ENCODE measurements at places on chromosomes 11 and 22.

DNA sequence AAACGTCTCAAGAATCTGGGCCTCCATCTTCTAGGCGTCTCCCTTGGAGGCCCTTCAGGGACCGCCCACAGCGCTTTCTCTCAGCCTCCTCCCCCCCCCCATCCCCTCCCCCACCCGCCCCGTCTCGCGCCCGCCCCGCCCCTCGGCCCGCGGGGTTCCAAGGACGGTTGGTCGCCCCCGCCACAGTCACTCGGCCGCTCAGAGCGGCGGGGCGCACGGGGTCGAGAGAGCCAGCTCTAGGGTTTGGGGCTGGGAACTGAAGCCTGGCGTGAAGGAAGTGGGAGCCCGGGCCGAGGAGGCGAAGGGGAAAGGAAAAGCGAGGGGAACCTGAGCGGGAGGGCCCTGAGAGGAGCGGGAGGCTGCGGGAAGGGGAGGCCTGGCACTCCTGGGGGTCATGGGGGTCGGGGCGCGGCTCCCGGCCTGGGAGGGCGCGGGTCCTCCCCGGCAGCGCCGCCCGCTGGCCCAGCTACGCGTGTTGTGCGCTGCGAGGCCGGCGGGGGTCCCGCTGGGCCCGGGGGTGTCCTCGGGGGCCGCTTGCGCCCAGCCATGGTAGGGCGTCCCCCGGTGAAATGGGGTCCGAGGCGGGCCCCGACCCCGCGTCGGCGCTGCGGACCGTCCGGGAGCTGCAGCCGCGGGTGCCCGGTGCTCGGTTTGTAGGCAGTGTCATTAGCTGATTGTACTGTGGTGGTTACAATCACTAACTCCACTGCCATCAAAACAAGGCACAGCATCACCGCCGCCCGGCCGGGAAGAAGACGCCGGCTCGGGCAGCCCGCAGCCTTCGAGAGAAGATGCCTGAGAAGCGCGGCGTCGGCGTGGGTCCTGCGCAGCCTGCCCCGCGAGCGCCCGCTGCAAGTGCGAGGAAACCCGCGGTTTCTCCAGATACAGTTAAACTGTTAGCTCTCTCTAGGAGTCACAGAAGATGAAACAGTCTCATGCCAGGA, at the start of gene BTG4:
BTG4 (minus strand) TSS at position 91 of the 944 bp plus-strand sequence. CDS start 13,610 bp downstream, outside the sequence.
- no peak for DNase-seq

DNA sequence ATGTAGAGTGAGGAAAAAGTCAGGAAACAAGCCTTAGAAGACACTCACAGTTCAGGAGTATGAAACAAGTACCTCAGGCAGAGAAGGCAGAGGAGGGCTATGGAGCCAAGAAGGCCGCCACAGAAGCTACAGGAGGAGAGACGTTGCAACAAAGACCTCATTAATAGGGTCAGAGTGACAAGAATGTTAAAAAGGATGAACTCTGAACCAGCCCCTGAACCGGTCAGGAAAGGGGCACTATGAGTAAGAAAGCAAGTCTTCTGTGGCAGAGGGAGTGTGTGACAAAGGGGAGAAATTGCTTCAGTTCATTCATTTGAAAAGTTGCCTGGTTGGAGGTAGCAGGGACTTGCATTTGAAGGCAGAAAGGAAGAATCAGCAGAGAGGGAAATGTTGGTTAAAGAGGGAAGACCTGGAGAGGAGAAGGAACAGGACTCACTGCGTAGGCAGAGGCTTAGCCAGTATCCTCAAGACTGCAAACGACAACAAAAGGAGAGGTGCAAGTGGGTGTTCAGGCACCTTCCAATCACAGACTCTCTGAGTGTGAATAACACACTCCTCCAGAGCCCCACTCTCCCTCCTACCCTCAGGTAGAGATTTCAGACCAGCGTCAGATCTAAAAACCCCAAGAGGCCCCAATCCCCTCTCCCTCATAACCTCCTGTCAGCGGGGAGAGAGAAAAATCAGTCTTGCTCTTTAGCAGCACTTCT, 15.4 kb downstream of the TAGLN start:
- no peak for DNase-seq

DNA sequence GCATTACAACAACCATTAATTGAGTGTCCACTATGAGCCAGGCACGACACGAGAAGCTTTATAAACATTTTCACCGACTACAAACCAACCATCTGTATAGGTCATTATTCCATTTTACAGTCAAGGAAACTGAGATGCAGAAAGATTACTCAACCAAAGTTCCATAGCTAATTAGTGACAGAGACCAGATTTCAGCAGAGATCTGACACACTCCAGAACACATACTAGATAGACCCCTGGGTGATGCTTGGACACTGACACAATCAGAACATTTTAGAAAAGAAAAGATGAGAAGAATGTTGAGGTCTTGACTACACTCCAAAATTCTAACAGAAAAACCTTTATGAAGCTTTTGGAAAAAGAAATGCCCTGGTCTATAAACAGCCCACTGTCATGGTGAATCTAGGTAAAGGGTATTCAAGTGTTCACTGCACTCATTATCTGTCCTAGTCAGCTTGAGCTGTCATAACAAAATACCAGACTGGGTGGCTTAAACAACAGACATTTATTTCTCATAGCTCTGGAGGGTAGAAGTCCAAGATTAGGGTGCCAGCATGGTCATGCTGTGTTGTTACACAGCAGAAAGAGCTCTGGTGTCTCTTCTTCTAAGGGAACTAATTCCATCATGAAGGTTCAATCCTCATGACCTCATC, 89.0 kb downstream of the RELT start:
- DNase-seq: no peak

GRCh38 chr11:92332986-92333385, 108.4 kb downstream of the FAT3 start:
- DNase-seq: no peak

GRCh38 chr11:72220696-72221363, 3.7 kb upstream of the INPPL1 start:
- no peak for DNase-seq

GRCh38 chr11:102911758-102912481, 37.1 kb upstream of the MMP12 start:
- no peak for DNase-seq

GRCh38 chr11:2268729-2269600, 1.4 kb downstream of the ASCL2 start:
- DNase-seq: peak; percentile 55

Measured in CD4-positive, alpha-beta T cell treated with Interleukin-2 at 100 ng/mL for 4 hours (primary cell).